Activated B cell treated with CpG ODN at 0.5 μM for 24 hours (primary cell): ENCODE measurements at places on chromosomes 6 and 20.

DNA sequence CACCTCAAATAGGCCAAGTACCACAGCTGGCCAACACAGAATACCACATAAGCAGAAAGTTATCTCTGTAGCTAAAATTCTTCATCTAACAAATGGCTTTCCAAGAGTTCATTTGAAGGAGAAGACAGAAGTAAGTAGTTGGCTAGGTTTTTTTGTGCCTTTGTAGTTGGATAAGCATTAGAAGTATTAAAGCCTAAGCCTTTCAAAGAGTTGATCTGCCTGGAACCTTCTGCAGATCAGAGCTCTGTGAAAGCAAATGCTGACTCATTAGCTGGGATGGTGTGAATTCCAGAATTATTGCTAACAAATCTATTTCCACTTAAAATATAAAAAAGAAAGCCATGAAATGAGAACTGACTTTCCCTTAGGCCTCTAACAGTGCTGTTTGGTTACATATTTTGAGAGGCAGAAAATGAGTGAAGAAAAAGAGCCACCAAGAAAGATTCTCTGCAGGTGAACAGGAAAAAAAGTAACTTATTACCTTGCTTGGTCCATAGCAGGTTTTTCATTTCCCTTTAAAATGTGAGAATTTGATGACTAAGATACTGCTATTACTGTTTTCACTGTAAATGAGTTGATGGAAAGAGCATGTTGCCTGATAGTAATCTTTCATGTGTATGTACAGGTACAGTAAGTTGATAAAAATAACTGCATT is 763.2 kb upstream of the FLRT3 start:
- no peaks in the 10 kb centered on the region for H3K27me3 ChIP-seq
- no peaks in the 10 kb centered on the region for H3K4me1 ChIP-seq
- H3K36me3 ChIP-seq, result no peaks in the 10 kb centered on the region

DNA sequence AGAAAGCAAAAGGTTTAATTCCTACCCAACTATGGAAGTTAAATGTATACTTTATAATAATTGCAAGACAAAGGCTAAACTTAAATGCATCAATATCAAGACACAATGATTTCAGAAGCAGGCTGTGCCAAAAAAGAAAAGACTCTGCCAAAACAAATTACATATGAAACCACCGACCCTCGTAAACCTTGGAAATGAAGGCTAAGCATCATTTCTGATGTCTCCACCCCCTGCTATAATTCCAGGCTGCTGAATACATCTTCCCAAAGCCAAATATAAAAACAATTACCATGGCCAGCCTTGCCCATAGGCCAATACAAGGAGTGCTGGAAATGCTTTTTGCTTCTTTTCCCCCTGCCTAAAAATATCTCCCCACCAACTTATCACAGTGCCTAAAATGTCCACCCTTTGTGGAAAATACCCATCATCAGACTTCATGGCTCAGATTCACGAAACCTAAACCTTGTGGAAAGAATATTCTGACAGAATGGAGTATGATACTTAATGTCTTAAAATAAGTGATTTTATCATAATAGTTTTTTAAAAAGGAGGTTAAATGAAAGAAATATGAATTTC is 37.4 kb downstream of the RCAN2 start:
- H3K27ac ChIP-seq, result no peak overlapping the region
- H3K4me1 ChIP-seq, result no peaks in the 10 kb centered on the region

DNA sequence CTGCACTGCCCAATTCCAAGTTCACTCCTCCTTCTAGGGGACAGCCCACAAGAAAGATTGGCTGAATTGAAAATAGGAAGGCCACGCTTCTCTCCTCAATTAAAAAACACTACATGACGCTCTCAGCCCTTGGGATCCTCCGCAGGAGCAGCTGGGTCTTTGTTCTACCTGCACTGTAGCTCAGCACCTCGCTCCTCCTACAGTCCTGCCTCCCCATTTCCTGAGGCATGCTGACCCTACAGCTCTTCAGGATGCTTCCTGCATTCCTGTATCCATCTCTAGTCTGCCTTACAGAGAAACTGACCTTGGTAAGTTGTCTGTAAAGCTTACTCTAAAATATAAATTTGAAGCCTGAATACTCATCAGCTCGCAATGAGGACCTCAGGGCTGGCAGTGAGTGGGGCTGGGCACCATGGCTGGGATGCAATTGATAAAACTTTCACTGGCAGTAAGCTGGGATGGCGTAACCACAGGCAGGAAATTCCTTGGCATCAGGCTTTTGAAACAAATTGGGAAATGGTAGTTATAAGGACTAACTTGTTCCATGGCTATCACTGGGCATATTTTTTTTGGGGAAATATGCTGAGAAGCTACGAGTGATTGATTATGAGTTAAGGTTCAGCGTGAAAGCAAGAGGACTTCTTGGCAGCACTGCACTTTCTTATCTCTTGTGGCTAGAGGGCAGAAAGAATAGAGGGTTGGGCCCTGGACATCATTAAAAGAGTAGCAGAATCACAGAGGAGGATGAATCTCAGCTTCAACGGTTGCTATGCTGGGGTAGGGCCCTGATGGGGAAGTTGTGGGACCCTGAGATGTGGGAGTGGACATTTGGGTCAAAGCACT is 11.7 kb upstream of the SIRPB1 start:
- H3K4me3 ChIP-seq, result no peak overlapping the region
- no peaks in the 10 kb centered on the region for H3K36me3 ChIP-seq
- peak overlapping the region; percentile 68 for H3K27ac ChIP-seq

DNA sequence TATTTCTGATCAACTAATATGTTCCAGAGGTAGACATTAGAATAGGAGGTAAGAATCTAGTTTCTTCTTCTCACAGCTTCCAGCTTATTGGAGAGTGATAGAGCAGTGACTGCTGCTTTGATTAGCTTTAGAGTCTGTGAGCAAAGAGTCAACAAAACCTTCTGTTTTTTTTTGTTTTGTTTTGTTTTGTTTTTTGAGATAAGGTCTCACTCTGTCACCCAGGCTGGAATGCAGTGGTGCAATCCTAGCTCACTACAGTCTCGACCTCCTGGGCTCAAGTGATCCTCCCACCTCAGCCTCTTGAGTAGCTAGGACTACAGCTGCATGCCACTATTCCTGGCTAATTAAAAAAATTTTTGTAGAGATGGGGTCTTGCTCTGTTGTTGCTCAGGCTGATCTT is 39.3 kb downstream of the TSBP1 start:
- H3K27ac ChIP-seq, result no peak overlapping the region
- peaks cover 26% of the 10 kb centered on the region for H3K4me1 ChIP-seq
- no peaks in the 10 kb centered on the region for H3K27me3 ChIP-seq

DNA sequence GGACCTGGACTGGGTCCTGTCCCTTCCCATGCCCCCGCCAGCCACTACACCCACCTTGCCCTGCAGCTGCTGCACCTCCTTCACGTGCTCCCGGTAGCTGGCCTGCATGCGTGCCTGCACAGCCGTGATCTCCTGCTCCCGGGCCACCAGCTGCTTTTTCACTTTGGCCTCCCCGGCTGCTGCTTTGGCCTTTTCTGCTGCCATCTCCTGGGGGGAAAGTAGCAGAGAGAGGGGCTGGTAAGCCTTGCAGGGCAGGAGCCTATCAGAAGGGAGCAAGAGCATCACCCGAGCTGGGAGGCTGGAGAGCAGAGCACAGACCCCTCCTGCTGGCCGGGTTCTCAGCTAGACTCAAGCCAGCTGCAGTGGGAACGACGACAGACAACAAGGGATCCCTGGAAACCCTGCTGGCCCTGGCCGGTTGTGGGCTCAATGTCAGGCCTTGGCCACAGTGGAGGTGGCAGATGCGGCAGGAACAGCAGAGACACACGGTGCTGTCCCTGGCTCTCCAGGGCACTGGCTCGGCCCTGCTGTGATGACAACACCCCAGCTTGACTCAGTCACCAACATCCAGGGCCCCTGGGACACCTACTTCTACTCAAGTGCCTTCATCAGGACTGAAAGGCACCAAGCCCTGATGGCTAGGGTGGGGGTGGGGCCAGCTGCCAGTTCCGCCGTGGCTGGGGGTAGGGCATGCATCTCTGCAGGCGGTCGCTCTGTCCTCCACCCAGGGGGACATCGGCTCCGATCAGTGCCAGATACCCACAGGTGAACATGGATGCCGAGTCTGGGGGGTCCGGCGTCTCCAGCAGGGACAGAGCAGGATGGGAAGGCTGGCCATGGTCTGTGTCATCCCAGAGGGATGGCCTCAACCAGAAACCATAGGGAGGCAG is 45.3 kb downstream of the RRBP1 start:
- no peaks in the 10 kb centered on the region for H3K27me3 ChIP-seq
- H3K36me3 ChIP-seq, result peaks cover 31% of the 10 kb centered on the region
- no peak overlapping the region for H3K27ac ChIP-seq
- H3K4me1 ChIP-seq, result peaks cover 12% of the 10 kb centered on the region
- no peak overlapping the region for H3K4me3 ChIP-seq

DNA sequence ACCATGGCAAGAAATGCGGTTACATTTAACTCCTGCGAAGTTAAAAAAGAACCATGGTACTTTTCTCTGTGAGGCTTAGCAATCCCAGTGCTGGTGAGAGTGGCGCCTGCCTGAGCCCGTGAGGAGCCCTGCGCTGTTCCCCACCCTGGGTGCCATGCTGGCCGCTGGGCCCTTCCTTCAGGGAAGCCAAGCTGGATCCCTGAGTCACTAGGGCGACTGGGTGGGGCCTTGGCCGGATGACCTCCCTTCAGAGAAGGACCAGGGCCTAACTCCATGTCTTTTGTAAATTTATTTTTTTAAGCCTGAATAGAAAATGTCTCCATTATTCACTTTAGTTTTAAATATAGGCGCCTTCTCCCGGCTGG is 209.1 kb downstream of the ERMARD start:
- peaks cover 23% of the 10 kb centered on the region for H3K4me1 ChIP-seq
- peak; percentile 7 for DNase-seq
- no peak overlapping the region for H3K4me3 ChIP-seq
- H3K27me3 ChIP-seq, result peaks cover 18% of the 10 kb centered on the region
- no peak overlapping the region for H3K27ac ChIP-seq
- H3K36me3 ChIP-seq, result no peaks in the 10 kb centered on the region

GRCh38 chr6:133248241-133249001 is 7.3 kb downstream of the EYA4 start:
- no peaks in the 10 kb centered on the region for H3K4me1 ChIP-seq
- H3K4me3 ChIP-seq, result no peak overlapping the region
- no peak for DNase-seq
- H3K27me3 ChIP-seq, result peaks cover 25% of the 10 kb centered on the region
- no peaks in the 10 kb centered on the region for H3K36me3 ChIP-seq

DNA sequence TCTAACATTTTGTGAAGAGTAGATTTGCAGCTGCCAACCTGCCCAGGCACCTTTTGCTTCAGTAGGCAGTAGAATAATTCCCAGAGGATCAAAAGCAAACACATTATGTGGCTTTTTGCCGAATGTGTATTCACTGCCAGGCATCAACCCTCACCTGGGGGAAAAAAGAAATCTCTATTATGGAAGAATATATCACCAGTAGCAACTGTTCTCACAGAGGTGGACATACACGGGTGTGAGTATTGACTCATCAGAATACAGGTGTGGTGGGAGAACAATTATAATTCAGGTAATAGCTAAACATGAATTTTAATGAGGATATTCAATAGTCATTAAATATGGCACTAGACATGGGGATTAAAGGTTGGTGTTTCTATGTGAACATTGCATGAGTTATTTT is 910.7 kb downstream of the TFAP2A start:
- H3K36me3 ChIP-seq, result no peaks in the 10 kb centered on the region
- no peak overlapping the region for H3K4me3 ChIP-seq
- no peaks in the 10 kb centered on the region for H3K27me3 ChIP-seq
- DNase-seq, result no peak
- no peak overlapping the region for H3K27ac ChIP-seq

DNA sequence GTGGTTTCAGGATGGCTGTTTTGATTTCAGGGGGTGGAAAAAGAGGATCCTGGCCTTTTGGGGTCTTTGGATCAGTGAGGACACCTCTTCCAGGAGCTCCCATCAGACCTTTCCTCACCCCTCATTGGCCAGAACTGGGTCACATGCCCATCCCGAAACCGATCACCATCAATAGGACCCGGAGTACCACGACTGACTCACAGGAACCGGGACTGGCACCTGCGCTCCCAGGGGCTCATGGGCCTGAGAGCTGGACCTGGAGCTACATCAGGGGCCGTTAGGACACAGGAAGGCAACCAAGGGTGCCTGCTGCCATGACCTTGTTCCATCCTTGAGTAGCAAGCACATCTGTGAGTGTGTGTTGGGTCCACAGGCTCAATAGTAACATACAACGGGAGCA is 180.4 kb downstream of the BMP7 start:
- no peak for DNase-seq
- H3K27me3 ChIP-seq, result peaks cover 2% of the 10 kb centered on the region
- no peak overlapping the region for H3K27ac ChIP-seq
- H3K4me3 ChIP-seq, result no peak overlapping the region
- no peaks in the 10 kb centered on the region for H3K36me3 ChIP-seq
- no peaks in the 10 kb centered on the region for H3K4me1 ChIP-seq

- H3K27me3 ChIP-seq, result no peaks in the 10 kb centered on the region
- no peaks in the 10 kb centered on the region for H3K4me1 ChIP-seq
- no peak overlapping the region for H3K4me3 ChIP-seq
- H3K36me3 ChIP-seq, result no peaks in the 10 kb centered on the region
- H3K27ac ChIP-seq, result no peak overlapping the region
Measured at GRCh38 chr6:48713612-48714011, 602.6 kb upstream of the PTCHD4 start.

GRCh38 chr20:61354901-61355495 is 102.9 kb downstream of the CDH4 start:
- no peaks in the 10 kb centered on the region for H3K27me3 ChIP-seq
- no peak overlapping the region for H3K4me3 ChIP-seq
- no peaks in the 10 kb centered on the region for H3K4me1 ChIP-seq
- no peak for DNase-seq
- H3K27ac ChIP-seq, result no peak overlapping the region

GRCh38 chr6:139765825-139766285 is 391.4 kb upstream of the CITED2 start:
- no peaks in the 10 kb centered on the region for H3K4me1 ChIP-seq
- no peaks in the 10 kb centered on the region for H3K36me3 ChIP-seq
- H3K27ac ChIP-seq, result no peak overlapping the region
- no peak for DNase-seq
- no peaks in the 10 kb centered on the region for H3K27me3 ChIP-seq

DNA sequence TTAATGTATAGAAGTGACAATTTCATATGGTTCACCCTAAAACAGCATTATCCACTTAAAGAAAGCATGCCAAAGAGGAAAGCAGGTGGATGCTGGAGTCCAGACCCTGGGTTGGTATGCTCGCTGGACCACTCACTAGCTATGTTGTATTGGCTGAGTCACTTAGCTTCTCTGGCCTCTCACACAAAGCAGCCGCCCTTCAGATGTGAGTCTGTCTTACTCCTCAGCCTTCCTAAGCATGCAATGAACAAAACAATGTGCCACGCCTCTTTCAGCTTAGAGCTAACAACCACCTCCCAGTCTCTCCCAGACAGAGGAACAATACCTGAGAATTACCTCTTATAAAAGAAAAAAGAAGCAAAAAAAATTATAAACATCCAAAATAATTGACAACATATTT is 29.4 kb downstream of the SIM1 start:
- H3K27ac ChIP-seq, result no peak overlapping the region
- no peaks in the 10 kb centered on the region for H3K4me1 ChIP-seq
- no peak for DNase-seq
- no peaks in the 10 kb centered on the region for H3K36me3 ChIP-seq
